ENCODE measurements at places on chromosomes 7 and 10.

DNA sequence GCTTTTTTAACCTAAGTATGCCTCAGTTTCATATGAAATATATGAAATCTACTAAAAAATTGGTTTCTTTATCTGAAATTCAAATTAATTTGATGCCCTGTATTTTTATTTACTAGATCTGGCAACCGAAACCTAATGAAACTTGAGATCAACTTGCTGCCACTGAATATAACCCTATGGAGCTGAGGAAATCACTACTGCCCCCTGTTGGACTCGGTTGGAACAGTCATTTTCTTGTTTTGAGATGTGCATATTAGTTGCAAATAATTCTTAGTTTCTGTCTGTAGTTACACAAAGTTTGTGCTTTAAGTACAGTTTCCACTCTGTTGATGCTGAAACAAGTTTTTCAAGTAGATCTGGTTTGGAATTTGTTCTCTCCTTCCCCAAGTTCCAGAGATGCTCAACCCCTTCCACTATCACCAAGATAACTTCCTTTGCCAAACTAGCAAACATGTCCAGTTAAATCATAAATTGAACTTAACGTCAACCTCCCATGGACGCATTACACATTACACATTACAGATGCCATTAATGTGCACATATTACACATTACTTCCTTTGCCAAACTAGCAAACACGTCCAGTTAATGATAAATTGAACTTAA is 22.2 kb upstream of the EXOC4 start:
- 0 out of 2 replicates have a peak, but pooled peaks cover 4% of the 10 kb centered on the region for H3K4me1 ChIP-seq
- peak; percentile 78 for DNase-seq
- H3K27ac ChIP-seq, result no peak overlapping the region
- no peaks in the 10 kb centered on the region for H3K27me3 ChIP-seq
- H3K4me3 ChIP-seq, result no peak overlapping the region

- H3K4me1 ChIP-seq, result no peaks in the 10 kb centered on the region
- H3K27me3 ChIP-seq, result no peaks in the 10 kb centered on the region
- H3K27ac ChIP-seq, result no peak overlapping the region
- H3K4me3 ChIP-seq, result no peak overlapping the region
- no peaks in the 10 kb centered on the region for H3K36me3 ChIP-seq
- DNase-seq, result peak; percentile 30
Measured at GRCh38 chr10:27482984-27483956, 20.8 kb upstream of the RAB18 start.

GRCh38 chr7:94391726-94392392 is 2.8 kb upstream of the COL1A2 start:
- peak overlapping the region; percentile 52 for H3K27ac ChIP-seq
- H3K36me3 ChIP-seq, result no peaks in the 10 kb centered on the region
- peaks cover 23% of the 10 kb centered on the region for H3K4me1 ChIP-seq
- peak overlapping the region; percentile 80 for H3K4me3 ChIP-seq

DNA sequence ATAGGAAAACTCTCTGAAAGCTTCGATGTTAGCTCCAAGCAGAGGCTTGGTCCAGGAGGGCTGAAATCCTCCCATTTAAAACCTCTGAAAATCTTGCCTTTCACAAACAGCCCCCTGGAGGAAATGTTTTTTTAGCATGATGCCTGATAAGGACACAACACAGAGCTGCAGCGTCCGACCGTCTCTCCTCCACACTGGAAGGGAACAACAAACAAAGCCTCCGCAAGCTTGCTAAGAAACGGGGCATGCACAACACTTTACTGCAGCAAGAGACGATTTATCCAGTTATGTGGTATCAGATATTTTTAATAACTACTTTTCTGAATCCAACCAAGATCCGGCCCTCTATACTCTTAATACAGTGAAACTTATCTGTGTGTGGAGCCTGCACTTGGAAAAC is 182.3 kb downstream of the PTPRN2 start:
- no peaks in the 10 kb centered on the region for H3K36me3 ChIP-seq
- no peak overlapping the region for H3K27ac ChIP-seq
- H3K27me3 ChIP-seq, result no peaks in the 10 kb centered on the region
- no peaks in the 10 kb centered on the region for H3K4me1 ChIP-seq
- no peak for DNase-seq
- H3K4me3 ChIP-seq, result no peak overlapping the region

DNA sequence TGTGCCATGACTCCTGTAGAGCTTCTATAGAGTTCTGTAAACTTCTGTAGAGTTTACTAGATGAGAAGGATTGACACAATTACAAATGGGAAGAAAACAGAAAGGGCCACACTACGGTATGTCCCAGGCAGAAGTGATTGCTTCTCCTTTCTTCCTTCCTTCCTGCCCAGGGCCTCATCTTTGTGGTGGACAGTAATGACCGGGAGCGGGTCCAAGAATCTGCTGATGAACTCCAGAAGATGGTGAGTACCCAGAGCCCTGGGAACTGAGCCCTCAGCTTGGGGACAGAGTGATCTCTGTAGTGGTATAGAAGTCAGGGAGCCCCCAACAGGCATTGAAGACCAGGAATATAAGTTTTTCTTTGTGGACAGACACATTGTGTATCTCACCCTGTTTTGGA is 1.7 kb downstream of the ARF5 start:
- H3K27ac ChIP-seq, result no peak overlapping the region
- no peak for DNase-seq
- no peak overlapping the region for H3K4me3 ChIP-seq
- peaks cover 24% of the 10 kb centered on the region for H3K27me3 ChIP-seq

- no peak for DNase-seq
- no peaks in the 10 kb centered on the region for H3K36me3 ChIP-seq
- H3K27ac ChIP-seq, result no peak overlapping the region
- no peak overlapping the region for H3K4me3 ChIP-seq
- H3K27me3 ChIP-seq, result no peaks in the 10 kb centered on the region
- H3K4me1 ChIP-seq, result peaks cover 23% of the 10 kb centered on the region
Measured at GRCh38 chr10:128576336-128576735, 450.1 kb upstream of the MKI67 start.

DNA sequence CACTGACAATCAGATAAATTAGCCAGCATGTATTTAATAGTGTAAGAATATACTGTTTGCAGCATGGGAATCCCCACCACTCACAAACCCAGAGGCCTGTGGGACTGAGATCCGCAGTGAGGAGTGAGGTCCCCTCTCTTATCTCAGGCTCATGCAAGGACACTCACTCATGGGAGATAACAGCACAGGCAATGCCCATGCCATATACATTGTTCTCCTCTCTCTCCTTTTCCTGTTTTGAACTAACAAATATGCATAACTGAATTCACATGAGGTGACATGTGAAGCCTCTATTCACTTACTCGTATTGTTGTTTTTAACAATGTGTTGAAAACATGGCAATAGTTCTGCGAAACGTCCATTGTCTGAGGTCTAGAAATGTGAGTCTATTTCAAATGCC is 230.5 kb downstream of the ARHGAP21 start:
- peaks cover 6% of the 10 kb centered on the region for H3K4me1 ChIP-seq
- no peak overlapping the region for H3K4me3 ChIP-seq
- H3K27ac ChIP-seq, result no peak overlapping the region
- DNase-seq, result no peak
- H3K36me3 ChIP-seq, result no peaks in the 10 kb centered on the region

GRCh38 chr10:58943256-58943890 is 233.1 kb upstream of the PHYHIPL start:
- DNase-seq, result no peak
- no peaks in the 10 kb centered on the region for H3K27me3 ChIP-seq
- H3K27ac ChIP-seq, result no peak overlapping the region
- no peaks in the 10 kb centered on the region for H3K36me3 ChIP-seq
- H3K4me3 ChIP-seq, result no peak overlapping the region
- H3K4me1 ChIP-seq, result no peaks in the 10 kb centered on the region

GRCh38 chr7:123125231-123125630 is 74.5 kb downstream of the SLC13A1 start:
- H3K27ac ChIP-seq, result no peak overlapping the region
- no peak for DNase-seq
- no peaks in the 10 kb centered on the region for H3K36me3 ChIP-seq
- no peak overlapping the region for H3K4me3 ChIP-seq
- no peaks in the 10 kb centered on the region for H3K27me3 ChIP-seq
- H3K4me1 ChIP-seq, result no peaks in the 10 kb centered on the region

GRCh38 chr7:137544453-137545058 is 201.0 kb upstream of the PTN start:
- H3K4me1 ChIP-seq, result no peaks in the 10 kb centered on the region
- no peak for DNase-seq
- H3K4me3 ChIP-seq, result no peak overlapping the region
- H3K27ac ChIP-seq, result no peak overlapping the region
- H3K27me3 ChIP-seq, result no peaks in the 10 kb centered on the region

All from GM23338 (cell line).